ENCODE measurements at places on chromosomes 5 and 9.
A peak's percentile ranks its signal among the peaks of the same experiment; 100 is the strongest.

DNA sequence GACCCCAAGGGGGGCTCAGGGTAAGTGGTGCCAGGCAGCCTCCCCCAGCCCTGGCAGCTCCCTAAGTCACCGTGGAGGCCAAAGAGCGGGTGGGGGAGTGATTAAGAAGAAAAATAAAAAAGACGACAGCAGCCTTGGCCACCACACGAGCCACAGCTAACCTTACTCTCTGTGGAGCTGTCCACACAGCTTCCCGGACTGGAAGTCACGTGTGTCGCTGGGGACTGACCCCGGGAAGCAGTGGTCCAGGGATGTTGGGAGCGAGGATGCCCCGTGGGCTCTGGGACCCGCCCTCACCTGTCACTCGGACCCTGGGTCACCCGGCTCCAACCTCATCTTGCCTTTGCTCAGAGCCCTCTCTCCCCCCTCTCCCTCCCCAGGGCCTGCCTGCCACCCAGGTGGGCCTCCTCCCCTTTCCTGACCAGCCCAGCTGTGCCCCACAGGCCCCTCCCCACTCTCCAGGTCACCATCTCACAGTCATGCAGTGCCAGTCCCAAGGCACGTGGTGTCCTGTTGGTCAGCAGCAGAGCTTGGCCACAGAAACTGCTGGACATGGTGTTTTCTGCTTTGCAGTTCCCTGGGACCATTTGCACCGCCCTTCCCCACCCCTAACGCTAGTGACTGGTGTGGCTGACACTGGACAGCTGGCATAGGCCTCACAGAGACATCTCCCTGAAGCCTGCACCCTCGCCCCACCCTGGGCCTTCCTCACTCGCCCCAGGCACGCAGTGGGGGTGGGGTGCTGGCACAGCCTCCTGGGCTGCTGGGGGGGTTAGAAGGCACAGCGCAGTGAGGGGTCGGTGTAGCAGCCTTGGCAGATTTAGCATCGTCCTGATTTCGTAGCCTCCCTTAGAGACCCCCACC, 9.8 kb upstream of the EXOC3 start:
- DNase-seq: no peak

DNA sequence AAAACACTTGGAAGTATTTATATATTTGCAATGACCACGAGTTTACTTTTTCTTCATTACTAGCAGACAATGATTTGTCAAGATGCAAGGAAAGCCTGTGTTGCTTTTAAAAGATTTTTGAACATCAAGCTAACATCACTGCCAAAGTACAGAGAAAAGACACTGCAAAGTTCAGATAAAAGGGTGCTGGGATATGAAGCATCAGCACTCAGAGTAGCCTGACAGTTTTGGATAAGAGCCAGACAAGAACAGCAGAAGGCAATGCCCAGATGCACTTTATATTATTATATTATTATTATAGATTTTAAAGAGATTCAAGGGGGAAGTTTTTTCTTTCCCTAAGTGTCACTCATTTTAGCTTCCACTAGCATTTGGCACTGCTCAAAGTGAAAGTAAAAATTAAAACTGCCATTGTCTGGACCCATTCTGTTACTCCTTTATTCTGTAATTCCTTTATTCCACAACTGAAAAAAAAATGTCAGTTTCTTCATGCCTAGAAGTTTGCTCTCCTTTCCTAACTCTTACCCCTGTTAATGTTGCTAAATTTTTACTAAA, 240.6 kb downstream of the EFNA5 start:
- DNase-seq: no peak

DNA sequence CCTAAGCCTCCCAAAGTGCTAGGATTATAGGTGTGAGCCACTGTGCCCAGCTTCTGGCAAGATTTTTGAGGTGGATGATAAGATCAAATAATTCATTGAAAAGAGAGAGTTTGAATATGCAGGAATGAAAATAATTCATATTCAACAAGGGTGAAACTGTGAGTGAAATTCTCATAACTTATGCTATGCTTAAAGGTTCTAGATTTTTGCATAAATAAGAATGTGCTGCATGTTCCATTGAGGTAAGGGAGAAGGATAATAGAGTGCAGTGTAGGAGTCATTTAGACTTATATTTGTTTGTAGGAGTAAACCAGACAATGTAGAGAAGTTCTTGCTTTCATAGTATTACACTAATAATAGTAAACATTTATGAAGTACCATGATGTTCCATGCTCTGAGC, 12.2 kb upstream of the PCDHB2 start:
- DNase-seq: no peak

DNA sequence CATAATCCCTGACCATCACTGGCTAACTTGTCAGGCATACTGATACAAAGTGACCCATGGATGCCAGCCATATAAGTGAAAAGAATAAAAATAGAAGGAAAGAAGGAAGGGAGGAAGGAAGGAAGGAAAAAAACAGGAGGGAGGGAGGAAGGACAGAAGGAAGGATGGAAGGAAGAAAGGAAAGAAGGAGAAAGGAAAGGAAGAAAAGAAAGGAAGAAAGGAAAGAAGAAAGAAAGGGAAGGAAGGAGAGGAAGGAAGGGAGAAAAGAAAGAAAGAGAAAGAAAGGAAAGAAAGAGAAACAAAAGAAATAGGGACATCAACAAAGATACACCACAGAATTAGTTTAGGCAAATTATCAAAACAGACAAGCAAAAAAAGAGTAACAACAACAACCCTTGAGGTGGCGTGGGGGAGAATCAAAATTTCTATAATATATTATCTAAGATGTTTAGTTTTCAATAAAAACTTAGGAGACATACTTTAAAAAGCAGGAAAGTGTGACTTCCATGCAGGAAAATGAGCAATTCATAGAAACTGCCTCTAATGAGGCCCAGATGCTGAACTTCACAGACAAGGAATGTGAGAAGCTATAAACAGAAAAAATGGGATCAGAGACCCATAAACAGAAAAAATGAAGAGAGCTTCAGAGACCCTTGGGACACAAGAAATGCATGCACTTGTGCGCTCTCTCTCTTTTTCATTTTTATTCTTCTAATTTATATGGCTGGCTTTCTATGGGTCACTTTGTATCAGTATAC, 96.1 kb upstream of the NFIL3 start:
- peak; percentile 78 for DNase-seq

- peak; percentile 15 for DNase-seq
Measured at GRCh38 chr9:107345327-107345726, 62.2 kb downstream of the RAD23B start.

DNA sequence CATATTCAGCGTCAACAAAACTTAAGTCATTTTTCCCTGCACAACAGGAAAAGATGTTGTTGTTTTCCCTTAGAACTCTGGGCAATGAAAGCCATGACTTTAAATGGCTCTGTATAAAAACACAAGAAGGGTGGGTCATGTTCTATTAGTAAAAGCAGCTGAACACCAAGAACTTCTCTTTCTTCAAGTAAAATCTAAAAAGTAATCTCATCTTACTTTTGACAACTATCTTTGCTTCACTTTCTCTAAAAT, 9.1 kb downstream of the PFDN1 start:
- DNase-seq: no peak

GRCh38 chr5:8270246-8270645, 401.3 kb downstream of the MTRR start:
- DNase-seq: no peak

DNA sequence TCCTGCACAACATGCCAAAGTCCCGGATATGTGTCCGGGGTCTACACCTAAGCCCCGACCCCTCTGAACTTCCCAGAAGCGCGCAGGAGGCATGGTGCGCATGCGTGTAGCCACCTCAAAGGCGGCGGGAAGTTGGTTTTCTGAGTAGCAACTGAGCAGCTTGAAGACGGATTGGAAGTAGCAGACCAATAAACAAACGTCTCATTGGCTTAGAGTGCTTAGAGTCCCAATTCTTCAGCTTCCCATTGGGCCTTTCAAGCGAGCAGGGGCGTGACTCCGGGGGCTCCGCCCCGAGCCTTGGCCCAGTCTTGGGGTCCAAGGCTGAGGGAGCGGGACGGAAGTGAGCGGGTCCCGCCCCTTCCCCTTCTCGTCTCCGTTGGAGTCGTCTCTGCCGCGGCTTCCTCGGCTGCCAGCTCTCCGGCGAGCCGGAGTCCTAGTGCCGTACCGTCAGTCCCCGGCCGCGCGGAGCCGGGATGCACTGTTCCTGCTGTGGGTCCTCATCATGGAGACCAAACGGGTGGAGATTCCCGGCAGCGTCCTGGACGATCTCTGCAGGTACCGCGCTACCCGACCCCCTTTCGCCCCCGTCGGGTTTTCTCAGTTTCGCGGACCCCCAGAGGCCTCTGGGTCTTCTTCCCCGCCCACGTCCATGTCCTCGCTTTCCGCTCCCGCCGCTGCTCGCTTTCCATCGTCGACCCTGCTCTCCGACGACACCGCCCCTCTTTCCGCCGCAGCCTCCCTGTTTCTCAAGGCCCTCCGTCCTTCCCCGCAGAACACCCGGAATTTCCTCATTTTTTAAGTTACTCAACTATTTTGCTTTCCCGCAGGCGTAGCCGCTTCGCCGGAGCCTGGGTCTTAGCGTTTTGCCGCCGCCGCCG, at the start of gene DCP2:
DCP2 (plus strand) TSS at position 367 of the 878 bp plus-strand sequence; CDS start at position 503, 136 bp downstream.
- DNase-seq: peak; percentile 99

DNA sequence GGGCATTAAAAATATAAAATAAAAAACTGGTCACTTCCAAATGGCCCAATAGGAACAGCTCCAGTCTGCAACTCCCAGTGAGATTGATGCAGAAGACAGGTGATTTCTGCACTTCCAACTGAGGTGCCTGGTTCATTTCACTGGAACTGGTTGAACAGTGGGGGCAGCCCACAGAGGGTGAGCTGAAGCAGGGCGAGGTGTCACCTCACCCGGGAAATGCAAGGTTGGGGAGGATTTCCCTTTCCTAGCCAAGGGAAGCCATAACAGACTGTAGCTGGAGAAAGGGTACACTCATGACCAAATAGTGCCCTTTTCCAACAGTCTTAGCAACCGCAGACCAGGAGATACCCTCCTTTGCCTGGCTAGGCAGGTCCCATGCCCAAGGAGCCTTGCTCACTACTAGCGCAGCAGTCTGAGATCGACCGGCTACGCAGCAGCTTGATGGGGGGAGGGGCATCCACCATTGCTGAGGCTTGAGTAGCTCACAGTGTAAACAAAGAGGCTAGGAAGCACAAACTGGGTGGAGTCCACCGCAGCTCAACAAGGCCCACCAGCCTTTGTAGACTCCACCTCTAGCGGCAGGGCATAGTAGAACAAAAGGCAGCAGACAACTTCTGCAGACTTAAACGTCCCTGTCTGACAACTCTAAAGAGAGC, 12.7 kb downstream of the RLN1 start:
- peak; percentile 5 for DNase-seq

- no peak for DNase-seq
Measured at GRCh38 chr5:144390133-144390532, 219.5 kb downstream of the KCTD16 start.

- no peak for DNase-seq
Measured at GRCh38 chr5:64895748-64896147, 127.0 kb downstream of the CWC27 start.

DNA sequence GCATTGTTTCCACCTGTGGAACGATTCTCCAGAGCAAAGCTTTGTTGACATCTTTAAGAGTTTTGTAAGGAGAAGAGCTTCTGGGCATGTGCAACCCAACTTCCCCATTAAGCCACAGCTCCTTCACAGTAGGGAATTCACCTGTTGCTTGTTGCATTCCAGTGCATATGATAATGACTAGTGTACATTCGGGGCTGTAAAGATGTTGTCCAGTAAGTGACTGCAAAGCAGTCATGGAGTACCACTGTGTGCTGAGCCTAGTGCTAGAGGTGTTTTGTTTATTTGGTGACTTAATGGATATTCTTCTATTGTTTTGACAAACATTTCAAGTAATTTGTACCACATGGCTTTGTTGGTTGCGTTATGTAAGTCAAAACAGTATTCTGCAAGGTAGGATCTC, 12.8 kb downstream of the UGCG start:
- no peak for DNase-seq
